Stimulated activated CD8-positive, alpha-beta memory T cell treated with anti-CD3 and anti-CD28 coated beads, Interleukin-12 subunit alpha, Interleukin-12 subunit beta, amount 100 ng/mL, for 4 hours (primary cell): ENCODE measurements at places on chromosomes 6 and 20.

DNA sequence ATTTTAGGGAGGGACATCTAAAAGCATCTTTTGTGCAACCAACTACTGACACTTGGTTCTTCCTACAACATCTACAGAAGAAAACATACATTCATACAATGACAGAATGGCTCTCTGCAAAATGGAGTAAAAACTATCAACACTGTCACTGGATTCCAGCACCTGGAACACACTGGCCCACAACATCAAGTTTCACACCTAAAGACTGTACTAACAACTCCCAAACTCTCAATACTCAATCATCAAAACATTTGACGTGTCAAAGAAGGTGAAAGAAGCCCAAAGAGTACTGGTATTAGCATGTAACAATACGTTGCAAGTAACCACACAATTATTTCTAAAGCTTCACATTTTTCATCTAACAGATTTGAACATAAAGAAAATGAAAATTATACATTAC, 2.1 kb downstream of the CPNE1 start:
- no peak for DNase-seq

DNA sequence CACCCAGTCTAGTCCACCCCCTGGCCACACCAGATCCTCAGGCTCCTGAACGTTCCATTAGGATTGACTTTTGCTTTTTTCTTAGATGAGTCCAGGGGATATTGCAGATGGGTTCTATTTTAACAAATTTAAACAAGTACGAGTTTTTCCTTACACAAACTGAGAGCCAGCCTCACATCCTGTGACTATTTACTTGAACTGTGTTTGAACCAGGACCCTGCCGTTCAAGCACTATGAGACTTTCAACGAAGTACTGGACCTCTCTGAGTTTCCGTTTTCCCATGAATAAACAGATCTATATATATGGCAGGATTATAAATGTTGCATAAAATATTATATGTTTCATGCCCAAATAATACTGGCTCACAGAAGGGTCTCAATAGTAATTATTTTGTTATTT, 1.4 kb upstream of the METTL24 start:
- DNase-seq = no peak

DNA sequence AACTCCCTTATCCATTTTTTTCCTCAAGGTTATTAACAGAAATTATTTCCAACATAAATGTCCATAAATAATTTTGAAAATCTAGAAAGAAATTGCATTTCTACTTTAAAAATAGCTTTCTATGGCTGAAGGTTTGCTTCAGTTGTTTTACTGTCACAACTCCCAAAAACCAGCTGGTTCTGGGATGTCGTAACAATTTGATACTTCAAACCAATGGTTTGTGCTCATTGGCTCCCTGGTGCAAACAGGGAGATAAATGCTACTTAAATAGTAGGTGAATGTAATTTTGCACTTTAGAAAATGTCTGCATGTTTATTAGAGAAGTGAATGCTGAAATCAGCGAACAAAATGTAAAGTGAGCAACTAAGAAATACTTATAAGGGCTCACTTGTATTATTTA, 31.1 kb downstream of the LAMA2 start:
- DNase-seq = no peak

GRCh38 chr6:160477901-160478300, 129.7 kb downstream of the SLC22A3 start:
- no peak for DNase-seq

DNA sequence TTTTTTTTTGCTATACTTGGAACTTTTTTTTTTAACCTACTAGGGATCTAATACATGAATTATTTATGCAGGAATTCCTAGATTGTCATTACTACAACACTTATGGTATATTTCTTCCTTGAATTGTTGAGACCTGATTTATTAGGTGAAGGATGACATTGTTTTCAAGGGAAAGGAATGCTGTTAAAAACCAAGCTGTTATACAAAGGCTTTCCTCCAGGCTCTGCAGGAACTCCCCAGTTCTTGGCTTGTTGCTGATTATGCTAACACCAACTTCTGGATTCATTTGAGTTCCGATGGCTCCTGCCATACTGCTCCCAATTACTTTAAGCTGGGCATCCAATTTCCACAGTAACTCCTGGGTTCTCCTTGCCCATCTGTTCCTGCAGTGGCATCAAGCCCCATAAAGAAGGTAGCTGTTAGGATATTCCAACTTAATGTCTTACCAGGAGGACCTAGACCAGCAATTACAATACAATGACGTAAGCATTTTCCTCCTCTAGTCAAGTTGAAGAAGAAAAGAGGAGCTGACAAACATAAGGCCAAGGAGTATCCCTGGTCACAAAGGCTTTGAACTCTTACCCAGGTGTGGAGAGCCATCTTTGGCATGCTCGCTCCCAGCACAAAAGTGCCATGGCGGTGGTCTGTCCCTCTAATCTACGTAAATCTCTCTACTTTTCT, 215.9 kb upstream of the AGPAT4 start:
- DNase-seq = no peak

DNA sequence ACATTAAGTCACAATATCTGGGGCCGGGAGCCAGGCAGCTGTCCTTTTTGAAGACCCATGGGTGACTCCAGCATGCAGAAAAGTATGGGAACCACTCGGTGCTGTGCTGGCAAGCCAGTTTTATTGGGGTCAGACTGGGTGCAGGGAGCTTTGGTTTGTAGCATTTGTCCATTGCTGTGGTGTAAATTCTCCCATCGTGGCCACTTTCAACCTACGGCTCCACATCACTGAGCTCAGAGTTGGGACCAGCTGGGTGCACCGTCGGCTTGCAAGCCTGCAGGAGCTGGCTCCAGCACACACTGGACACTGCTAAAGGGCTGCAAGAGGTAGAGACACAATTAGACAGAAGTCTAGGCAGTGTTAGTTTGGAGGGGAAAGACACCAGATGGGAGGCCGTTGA, 66.9 kb downstream of the SYNJ2 start:
- DNase-seq = no peak

GRCh38 chr20:34449674-34450592, 66.3 kb upstream of the DYNLRB1 start:
- no peak for DNase-seq

- DNase-seq = no peak
Observed at GRCh38 chr20:43809206-43809819, 82.5 kb upstream of the GTSF1L start.

- DNase-seq = no peak
Observed at GRCh38 chr20:3797592-3798372, 1.7 kb downstream of the CDC25B start.

DNA sequence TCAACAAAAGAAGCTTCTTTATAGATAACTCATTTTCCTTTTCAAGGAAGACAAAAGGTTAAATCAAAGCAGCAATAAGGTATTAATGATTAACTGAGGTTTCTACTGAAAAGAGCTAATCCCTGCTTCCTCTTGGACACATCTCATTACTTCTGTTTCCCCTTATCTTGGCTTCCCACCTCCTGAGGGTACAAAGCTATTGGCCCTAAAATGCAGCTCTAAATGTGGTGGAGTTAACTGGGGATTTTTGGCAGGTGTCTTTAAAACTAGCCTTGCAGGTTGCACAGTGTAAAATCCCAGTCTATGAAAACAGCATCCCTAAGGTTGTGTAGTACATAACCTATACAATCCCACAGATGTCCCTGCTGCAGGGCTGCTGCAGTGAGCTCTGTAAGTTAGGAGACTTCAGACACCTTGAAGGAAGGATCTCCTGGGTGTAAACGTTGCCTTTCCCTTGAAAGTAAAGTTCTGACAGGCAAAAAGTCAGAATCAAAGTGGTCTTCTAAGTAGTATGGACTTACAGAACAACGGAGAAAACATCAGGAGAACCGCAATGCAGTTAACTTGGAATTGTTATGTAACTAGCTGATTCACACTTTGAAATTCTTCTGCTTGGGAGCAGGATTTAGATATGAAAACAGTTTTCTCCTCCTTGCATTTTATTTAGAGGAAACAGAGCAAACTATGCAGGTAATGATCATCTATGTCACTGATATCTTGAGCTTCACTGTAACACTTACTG, 71.7 kb upstream of the TRAF3IP2 start:
- no peak for DNase-seq

GRCh38 chr6:24949020-24949569, 13.3 kb upstream of the RIPOR2 start:
- no peak for DNase-seq

- DNase-seq = no peak
Observed at GRCh38 chr6:62345962-62346689, 60.1 kb upstream of the KHDRBS2 start.

DNA sequence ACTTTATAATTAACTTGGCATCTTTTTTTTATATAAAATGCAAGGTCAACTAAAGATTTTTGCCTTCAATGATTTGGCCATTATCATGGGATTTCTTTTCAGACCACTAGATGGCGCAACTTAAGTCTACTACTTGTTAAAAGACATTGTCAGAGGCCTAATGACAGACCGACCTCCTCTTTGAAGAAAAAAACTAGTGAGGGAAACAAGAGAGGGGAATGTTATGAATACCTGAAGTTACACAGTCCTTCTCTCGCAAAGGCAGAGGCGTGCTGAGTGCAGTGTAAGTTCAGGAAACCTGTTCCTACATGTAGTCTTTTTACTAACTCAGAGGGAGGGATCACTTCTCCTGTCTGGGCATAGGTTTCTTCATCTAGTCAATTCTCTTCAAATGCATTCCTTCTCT, 9.3 kb downstream of the TRAPPC3L start:
- DNase-seq = no peak

- no peak for DNase-seq
Observed at GRCh38 chr6:139943391-139943790, 568.9 kb upstream of the CITED2 start.

- DNase-seq = no peak
Observed at GRCh38 chr20:32619586-32619985, 34.5 kb upstream of the NOL4L start.

DNA sequence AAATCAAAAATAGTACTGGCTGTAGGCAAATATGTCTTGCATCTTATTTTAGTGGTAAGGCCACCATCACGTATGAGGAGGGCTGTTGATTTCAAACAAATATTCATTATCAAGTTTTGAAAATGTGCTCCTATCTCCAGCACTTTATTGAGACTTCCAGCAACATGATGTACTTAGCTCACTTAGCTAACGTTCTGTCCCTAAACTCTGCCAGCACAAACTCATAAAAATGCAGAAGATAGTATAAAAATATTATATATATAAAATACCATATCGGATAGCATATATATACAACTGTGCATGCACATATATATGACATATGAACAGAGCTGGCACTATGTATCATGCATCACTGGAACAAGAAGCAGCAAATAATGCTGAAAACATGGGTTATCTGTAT, 762.3 kb downstream of the C6orf118 start:
- no peak for DNase-seq

DNA sequence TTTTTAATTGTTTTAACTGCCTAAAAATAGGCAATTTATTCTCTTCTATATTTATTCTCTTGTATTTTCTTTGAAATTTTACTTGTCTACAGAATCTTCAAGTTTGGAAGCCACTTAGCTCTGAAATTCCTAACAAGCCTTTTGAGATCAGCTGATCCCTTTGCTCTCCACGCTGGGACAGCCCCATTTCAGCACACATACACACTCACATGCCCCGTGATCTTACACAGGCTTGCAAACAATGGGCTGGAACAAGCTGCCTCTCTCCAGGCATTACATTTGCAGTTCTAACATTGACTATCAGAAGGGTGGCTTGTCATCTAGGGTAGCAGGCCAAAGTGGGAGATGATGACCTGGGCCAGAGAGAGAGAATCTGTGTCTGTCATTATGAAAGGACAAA, 62.1 kb upstream of the RAB32 start:
- DNase-seq = no peak

DNA sequence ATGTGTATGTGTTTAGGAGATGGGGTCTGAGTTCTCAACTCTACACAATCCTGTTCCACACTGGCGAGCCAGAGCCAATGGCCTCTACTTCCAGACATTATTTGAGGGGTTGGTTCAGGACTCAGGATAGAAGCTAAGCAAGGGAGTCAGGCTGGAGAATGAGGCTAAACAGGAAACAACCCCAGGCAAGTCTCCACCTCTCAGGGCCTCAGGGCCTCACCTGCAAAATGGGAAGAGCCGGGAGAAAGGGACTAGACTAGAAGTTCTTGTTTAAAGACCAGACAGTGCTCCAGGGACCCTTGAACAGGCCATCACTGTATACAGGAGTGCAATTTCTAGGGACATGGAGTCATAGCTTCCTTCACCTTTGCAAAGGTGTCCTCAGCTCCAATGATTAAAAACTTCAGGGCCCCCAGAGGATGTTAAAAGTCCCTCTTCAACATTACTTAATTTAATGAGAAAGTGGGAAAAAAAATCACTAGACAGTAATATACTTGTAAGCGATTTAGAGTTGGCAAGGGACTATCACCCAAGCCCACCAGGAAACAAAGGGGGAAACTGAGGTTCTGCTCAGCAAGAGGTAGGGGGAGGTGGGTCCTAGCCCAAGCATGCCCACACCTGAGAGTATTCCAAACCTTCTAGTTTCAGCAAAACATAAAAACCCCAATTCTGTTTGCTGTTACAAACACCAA, 41.7 kb downstream of the ZMYND8 start:
- no peak for DNase-seq

GRCh38 chr20:33000802-33001466, 3.3 kb downstream of the SUN5 start:
- no peak for DNase-seq

GRCh38 chr6:15682965-15683822, 20.4 kb upstream of the DTNBP1 start:
- DNase-seq = no peak

GRCh38 chr20:35286077-35286898, 1.7 kb upstream of the EIF6 start:
- DNase-seq = no peak

DNA sequence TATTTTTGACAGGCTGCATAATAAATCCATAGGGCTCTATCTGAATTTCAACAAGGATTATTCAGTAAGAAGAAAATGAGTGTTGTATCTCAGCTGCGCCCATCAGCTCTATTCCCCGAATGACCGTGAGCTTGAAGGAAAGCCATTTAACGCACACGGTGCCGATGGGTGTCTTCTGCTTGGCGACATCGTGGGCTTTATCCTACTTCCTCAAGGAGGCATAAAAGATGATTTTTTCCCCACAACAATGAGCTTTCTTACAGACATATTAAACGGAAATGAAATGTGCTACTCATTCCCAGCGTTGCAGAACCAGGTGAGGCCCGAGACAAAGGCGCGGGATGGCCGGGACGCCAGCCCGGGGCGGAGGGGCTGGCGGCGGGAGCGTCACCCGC, 710 bp downstream of the DYNLT1 start:
- no peak for DNase-seq

GRCh38 chr20:10565191-10565921, 108.4 kb downstream of the JAG1 start:
- DNase-seq = no peak

- no peak for DNase-seq
Observed at GRCh38 chr6:43722920-43723545, 35.4 kb upstream of the MRPS18A start.

DNA sequence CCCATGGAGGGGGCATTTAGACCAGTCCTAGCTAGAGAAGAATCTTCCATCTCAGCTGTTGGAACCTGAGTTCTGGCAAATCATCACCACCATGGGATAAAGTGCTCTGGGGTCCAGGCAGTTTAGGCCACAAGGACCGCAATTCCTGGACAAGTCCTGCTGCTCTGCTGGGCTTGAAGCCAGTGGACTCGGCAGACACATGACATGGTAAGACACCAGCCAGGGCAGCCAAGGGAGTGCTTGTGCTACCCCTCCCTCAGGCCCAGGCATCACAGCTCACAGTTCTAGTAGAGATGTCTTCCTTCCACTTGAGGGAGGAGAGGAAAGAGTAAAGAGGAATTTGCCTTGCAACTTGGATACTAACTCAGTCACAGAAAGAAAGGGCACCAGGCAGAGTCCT, 246.0 kb downstream of the EYA4 start:
- DNase-seq = no peak

- no peak for DNase-seq
Observed at GRCh38 chr20:32418376-32418775, 60.2 kb downstream of the ASXL1 start.

- DNase-seq = no peak
Observed at GRCh38 chr6:55726144-55726543, 147.2 kb upstream of the HMGCLL1 start.
